NCI-H524 treated with DMSO at 0.1 percent for 48 hours (cell line): ENCODE measurements at places on chromosomes 7 and 10.

DNA sequence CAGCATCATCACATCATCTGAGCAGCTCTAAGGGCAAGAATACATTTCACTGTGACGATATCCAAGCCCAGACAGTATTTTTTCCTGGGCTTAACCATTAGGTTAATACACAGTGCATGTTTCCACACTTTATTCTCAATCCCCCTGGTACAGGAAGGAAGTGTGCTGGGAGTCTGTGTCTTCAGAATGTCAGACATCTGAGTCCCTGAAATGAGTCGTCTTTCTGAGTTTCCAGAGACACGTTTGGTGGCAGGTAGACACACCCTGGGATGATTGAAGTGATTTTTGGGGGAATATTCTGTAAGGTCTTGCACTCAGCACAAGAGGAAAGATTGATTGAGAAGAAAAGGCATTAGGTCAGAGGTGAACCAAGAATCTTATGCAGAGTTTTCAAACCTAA is 13.1 kb upstream of the SHH start:
- no peak for DNase-seq

GRCh38 chr10:31064348-31064747 is 32.7 kb upstream of the ZNF438 start:
- DNase-seq = no peak

DNA sequence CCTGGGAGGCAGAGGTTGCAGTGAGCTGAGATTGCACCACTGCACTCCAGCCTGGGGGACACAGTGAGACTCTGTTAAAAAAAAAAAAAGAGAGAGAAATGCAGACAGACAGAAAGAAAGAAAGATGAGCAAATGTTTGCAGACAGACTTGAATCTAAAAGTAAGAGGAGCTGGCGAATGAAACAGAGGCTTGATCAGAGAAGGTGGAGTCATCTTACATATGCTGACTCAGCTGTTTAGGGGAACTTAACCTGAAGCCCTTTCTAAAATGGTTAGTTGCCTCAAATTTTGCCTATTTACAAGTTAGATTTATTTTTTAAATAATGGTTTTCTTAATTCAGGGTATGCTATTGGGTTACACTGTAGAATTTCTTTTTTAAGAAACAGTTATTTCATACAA is 5.4 kb downstream of the FAM171A1 start:
- no peak for DNase-seq

GRCh38 chr7:1286946-1287645 is 54.4 kb downstream of the UNCX start:
- no peak for DNase-seq

DNA sequence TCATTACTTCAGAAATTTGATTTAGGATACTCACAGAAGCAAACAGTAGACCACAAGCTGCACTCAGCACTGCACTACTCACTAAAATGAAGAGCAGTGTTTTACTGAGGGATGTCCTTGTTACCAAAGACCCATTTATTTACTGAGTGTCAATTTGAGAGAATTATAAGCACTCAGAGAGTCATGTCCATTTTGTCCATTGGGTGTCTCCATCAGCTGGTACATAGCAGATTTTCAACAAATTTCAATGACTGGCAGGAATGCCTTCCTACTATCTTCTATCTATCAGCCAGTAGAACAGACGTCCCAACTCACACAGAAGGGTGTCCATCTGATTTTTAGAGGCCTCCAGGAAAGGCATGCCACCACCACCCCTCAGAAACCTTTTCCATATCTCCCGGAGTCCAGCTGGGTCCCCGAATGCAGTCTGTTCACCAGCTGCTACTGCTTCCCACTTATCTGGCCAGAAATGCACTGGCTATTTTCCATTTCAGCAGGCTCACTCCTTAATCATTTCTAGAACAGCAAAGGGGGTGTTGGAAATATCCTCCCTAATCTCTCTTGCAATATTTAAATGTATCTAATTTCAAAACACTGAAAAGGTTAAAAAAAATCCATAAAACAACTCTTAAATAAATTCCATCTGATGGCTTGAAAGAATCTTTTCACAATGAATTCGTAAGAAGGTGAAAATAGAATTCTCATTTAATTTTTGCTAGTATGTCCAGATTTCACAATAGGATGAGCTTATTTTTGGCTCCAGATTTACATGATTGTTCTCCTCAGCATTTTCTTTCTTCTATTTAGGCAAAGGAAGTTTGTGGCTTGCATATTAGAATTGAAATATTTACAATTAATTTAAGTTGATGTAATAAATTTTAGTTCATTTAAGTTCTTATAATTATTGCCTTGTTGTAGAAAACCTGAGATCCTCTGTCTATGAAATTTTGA is 1164.0 kb upstream of the CELF2 start:
- no peak for DNase-seq

DNA sequence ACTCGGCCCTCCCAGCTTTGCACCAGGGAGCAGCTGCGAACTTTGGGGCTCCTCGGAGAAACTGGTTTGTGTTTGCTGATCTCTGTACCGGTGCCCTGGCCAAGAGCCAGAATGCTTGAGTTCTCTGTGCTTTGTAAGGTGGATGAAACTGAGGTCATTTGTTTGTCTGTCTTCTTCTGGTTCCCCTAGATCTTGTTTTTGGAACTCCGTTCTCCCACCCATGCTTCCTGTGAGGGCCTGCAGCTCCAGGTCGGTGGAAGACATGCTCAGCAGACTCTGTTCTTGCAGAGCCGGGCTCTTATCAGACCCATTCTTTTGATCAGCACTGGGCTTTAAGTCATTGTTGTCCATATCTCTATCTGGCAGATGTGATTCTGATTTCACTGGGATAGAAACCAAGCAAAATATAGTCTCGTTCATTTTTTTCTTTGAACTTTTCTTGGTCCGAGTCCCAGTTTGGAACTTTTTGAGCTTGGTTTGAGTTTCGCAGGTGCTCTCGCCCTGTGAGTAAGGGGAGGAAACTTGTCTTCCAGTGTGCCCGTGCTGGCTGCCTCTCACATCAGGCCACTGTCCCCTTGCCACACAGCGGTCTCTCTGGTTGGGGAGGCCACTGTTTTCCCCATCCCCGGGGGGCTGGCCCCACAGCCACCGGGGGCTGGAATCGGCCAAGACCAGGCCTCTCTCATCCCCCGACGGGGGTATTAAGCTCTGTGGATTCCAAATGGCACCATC is 31.2 kb downstream of the JCAD start:
- DNase-seq = no peak

GRCh38 chr10:111323389-111323966 is 246.6 kb downstream of the ADRA2A start:
- DNase-seq = no peak

DNA sequence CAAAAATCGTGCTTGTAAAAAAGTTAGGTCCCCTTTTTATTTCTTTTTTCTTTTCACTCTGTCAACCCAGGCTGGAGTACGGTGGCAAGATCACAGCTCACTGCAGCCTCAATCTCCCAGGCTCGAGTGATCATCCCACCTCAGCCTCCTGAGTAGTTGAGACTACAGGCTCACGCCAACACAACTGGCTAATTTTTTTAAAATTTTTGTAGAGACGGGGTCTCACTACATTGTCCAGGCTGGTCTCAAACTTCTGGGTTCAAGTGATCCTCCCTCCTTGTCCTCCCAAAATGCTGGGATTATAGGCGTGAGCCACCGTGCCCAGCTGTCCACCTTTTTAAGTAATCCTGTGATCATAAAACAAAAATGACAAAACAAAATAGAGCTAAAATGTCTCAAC is 19.4 kb upstream of the ARHGAP12 start:
- DNase-seq = no peak

- DNase-seq = no peak
Observed at GRCh38 chr10:69861251-69862240, 59.8 kb downstream of the COL13A1 start.

GRCh38 chr10:31896968-31897384 is 31.7 kb downstream of the ARHGAP12 start:
- DNase-seq = no peak

- DNase-seq = no peak
Observed at GRCh38 chr10:98424295-98425254, 9.6 kb upstream of the PYROXD2 start.

DNA sequence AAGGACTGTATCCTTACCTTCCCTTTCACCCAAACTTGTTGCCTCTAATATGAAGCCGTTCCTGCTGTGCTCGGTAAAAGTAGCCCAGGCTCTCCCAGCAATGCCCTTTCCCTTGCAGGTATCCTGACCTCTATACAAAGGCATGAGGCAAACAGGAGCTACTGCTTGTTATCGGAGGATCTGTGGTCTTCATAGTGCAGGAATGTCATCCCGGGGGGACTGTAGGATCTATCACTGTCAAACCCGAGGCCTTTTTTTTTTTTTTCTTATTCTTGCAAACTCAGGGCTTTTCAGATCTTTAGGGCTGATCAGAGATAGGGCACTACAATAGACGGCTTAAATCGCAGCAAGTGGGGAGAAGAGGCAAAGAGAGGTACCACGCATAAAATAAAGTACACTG is 1206.6 kb downstream of the TYW1 start:
- DNase-seq = no peak

DNA sequence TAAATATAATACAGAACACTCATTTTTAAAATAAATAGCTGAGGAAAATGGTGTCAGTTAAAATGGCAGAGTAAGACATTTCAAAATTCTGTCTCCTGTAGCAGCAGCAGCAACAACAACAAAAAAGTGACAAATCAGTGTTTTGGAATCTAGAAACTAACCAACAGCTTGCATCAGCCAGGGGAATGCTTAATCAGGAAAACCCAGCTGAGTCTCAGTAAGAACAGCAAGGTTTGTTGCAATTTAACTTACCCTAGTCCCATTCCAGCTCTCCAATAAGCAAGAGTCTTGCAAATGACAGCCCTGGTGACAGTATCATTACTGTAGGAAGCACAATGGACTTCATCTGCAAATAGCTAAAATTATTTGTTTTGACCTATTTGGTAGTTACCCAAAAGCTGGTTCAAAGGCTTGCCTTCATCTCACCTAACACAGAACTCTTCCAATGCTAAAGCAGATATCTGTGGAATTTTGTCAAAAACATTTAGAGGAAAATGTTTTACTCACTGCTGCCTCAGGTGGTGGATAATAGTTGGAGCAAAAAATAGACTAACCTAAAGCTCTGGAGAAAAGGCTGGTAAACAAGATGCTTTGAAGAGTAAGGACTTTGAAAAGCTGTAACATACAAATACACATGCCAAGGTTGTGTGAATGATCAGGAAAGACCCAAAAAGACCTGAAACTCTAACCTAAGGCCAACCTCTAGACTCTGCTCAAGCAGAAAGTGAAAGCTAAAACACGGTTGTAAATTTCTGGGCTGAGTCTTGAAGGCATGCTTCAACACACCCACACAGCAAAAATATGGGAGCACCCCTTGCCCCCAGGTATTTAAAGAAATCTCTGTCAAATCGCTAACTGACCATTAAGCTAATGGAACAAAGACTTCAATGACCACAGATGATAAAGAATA is 9.9 kb upstream of the ARHGAP22 start:
- no peak for DNase-seq

GRCh38 chr10:86664341-86665217 is 3.7 kb upstream of the LDB3 start:
- no peak for DNase-seq

DNA sequence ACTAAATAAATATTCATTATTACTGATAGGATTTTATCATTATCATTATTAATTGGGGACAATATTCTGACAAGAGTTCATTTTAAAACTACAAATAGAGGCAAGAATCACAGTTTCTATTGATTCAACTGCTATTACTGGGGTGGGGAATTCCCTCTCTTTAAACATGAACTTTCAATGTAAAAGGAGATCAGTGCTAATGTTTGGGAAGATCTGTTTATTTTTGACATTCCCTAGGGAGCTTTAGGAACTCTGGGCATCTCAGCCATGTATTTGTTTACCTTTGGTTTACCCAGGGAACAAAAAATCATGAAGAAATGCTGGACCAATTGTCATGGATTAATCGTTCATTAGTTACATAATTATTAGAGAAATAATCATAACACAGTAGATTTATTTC is 443.2 kb upstream of the AKR1E2 start:
- DNase-seq = no peak

DNA sequence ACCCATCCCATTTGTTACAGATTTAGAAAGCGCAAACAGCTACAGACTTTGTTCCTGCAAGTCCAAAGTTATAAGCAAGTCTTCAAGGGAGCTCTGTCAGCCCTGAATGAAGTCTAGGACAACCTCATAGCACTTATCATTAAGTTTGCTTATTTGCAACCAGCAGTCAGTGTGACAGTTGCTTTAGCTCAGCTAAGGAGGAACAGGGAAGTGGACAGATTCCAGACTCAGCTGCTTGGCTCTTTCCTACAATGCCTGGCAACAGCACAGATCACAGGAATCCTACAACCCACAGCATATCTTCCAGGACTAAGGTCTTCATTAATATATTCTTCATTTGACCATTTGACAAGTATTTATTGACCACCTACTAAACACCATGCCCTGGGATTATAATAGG is 17.4 kb upstream of the KIF5B start:
- DNase-seq = no peak

DNA sequence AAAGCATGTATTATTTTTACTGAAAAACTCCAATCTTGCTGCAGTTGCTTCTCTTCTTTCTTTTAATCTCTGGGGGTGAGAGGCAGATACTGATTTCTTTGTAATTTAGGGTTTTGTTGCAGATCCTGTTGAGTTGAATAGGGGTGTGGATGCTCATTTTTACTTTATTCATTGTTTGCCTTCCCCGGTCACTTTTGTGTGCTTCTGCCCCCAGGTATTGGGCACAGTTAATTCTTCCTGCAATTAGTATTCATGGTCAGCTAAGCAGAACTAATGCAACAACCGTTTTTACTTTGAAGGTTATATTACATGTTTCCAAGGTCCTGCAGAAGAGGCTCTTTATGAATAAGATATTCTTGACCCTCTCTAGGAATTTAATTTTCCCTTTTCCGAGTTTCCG is 96.4 kb downstream of the BUB3 start:
- no peak for DNase-seq

- DNase-seq = no peak
Observed at GRCh38 chr7:129804111-129804889, 148.5 kb downstream of the UBE2H start.
